ENCODE measurements at places on chromosomes 2 and 18. TPM values are rescaled to one million over a fixed set of nuclear protein-coding genes. Genes with fewer than 3 reads are reported as not detected.

DNA sequence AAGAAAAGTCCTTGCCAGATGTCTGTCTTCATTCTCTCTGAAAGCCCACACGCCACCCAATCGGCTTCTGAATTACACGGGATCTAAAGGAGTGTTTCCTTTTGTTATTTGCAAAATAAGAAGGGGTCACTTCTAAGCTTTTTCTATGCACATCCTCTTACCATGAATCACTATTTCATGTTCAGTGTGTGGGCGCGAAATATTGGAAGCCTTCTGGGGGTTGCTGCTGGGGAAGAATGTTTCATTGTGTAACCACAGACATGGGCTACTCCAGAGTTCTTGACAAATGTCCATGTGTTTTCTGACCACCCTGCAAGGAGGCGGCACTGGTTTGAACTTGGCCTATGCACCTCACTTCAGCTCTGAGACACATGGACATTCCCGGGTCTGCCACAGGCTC is 133.6 kb upstream of the APCDD1 start:
- no peak for DNase-seq
- H3K36me3 ChIP-seq = no peaks in the 10 kb centered on the region
- H3K27ac ChIP-seq = no peak overlapping the region
- no peak overlapping the region for H3K4me3 ChIP-seq

Gene CCDC85A
- polyA plus RNA-seq = not detected

DNA sequence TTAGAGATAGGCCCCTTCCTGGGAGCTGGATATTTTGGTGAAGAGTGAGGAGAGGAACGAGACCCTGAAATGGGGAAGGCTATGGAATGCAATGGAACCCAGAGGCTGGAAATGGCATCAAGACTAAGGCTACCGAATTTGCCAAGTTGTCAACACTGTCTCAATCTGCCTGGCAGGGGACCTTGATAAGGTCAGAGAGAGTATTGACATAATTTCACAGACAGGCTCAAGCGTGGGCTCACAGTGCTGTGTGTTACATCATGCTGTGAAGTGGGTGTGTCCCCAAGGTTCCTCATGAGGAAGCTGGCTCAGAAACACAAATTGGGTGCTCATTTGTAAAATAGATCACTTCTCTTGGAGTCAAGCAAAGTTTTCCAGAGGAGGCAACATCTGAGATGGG is 51.8 kb upstream of the CYRIA start:
- DNase-seq = no peak
- H3K36me3 ChIP-seq = no peaks in the 10 kb centered on the region
- no peaks in the 10 kb centered on the region for H3K27me3 ChIP-seq
- H3K4me3 ChIP-seq = no peak overlapping the region
- H3K4me1 ChIP-seq = no peaks in the 10 kb centered on the region

Gene UGT1A5
- polyA plus RNA-seq = not detected

DNA sequence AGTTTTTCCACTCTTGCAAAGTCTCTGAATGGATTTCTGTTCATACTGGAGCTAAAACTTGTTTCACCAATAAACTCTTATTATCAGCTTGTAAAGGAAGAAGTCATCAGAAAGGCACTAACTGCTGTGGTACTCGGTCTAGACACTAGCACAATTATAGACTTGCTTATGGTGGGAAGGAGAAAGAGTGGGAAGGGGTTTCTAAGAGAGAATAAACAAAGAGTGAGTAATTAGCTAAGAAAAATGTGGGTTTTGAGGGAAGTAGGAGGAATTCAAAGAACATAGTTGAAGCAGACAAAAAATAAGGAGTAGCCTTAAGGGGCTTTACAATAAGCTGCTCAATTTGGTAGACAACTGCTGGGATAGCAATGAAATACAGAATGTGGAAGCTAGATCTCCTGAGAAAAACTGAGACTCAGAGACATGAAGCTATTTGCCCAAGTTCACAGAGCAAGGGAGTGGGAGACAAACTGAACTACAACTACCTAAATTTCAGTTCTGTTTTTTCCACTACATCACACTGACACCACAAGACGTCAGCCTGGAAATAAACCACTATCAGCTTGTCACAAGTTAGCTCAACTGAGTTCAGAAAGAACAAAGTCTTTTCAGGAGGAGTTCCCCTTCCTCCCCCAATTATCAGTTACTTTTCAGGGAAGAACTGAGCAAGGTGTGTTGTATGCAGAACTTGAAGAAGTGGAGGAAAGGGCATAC is 59.7 kb downstream of the MAP4K3 start:
- H3K27ac ChIP-seq = peak overlapping the region; percentile 69
- no peaks in the 10 kb centered on the region for H3K27me3 ChIP-seq
- no peak overlapping the region for H3K4me3 ChIP-seq
- DNase-seq = no peak
- H3K36me3 ChIP-seq = peaks cover 37% of the 10 kb centered on the region
- H3K4me1 ChIP-seq = peaks cover 28% of the 10 kb centered on the region

- no peaks in the 10 kb centered on the region for H3K36me3 ChIP-seq
- no peak overlapping the region for H3K4me3 ChIP-seq
- no peak for DNase-seq
Measured at GRCh38 chr2:219404291-219404910, 13.8 kb upstream of the DES start.

Gene UPP2
- not detected for polyA plus RNA-seq

Gene TPO
- not detected for polyA plus RNA-seq

Gene SIX2
- not detected for polyA plus RNA-seq
